Motor neuron (in vitro differentiated cells): ENCODE measurements at places on chromosomes 13 and 19. TPM values are rescaled to one million over a fixed set of nuclear protein-coding genes. Genes with fewer than 3 reads are reported as not detected.

GRCh38 chr19:57434386-57435061 is 601 bp upstream of the ZNF749 start:
- ATAC-seq: no peak

GRCh38 chr19:32870981-32871451 is 1.4 kb upstream of the SLC7A9 start:
- ATAC-seq: no peak

Gene COL5A3
- total RNA-seq: 0.07 and 0.60 TPM in 2 replicates

Gene TPTE2
- not detected in 2 replicates for total RNA-seq

- ATAC-seq: peak; percentile 18
These were observed 1.8 kb downstream of the DBP start for GRCh38 chr19:48635263-48635965.

DNA sequence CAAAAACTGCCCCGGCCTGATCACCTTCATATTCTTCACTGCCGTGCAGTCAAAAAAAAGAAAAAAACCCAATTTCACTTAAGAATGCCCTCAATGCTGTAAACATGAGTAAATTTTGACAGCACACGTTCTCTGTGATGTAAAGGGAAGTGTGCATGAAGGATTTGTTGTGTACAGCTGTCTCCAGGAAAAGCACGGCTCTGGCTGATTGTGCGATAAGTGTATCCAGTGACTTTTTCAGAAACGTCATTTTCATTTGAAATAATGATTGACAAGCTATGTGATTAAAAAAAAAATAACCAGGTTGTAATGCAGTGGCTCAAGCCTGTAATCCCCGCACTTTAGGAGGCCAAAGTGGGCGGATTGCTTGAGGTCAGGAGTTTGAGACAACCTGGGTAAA is 39.6 kb downstream of the ANKRD10 start:
- no peak for ATAC-seq

DNA sequence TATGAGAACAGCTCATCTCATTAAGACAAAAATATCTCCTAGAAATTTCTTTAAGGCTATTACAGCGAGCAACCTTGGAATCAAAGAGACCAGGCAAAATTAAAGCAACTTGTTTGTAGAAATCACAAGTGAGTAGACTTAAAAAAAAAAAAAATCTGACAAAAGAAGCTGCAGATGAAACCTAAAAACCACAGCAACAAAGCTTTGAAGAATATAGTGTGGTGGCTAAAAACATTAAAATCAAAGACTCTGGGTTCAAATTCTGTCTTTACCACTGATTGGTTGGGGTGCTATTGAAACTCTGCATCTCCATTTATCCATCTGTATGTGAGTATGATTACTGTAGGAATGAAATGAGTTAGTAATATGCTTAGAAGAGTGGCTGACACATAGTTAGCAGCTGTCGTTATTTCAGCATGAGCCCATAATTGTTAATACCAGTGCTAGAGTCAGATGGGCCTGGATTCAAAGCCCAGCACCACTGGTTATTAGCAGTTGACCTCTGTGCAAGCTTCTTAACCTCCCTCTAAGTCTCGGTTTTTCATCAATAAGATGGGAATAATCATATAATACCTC is 157.6 kb downstream of the FOXO1 start:
- no peak for ATAC-seq

DNA sequence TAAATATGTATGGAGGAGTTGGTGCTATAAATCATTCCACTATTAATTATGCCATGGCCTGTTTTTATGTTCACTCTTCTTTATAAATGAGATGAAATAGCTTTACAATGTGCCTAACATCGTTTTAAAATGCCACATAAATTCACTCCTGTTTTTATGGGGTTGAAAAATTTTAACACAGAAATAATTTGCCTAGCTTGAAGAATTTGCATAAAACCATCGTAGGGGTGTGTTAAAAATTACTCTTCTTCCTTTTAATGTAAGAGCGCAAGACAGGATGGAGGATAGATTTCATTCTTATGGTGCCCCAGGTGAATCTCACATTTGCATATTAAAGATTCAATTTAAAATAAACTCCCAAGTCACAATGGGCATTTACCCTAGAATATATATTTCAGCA is 447.8 kb downstream of the OXGR1 start:
- no peak for ATAC-seq

- no peak for ATAC-seq
These were observed 1.7 kb downstream of the ERCC5 start for GRCh38 chr13:102847272-102848234.

GRCh38 chr19:33064792-33065550 is at the start of gene RHPN2:
TSS of gene RHPN2 (minus strand) at chr19:33064888. CDS start at chr19:33064852, 36 bp downstream.
- ATAC-seq: peak; percentile 87

- no peak for ATAC-seq
These were observed 131.1 kb upstream of the GJB6 start for GRCh38 chr13:20363172-20363571.

Gene KL
- 0.29 and 0.33 TPM in 2 replicates for total RNA-seq

Gene CCDC194
- total RNA-seq: 0.23 TPM in 1 of 2 replicates, not detected in the other

Gene ZNF541
- total RNA-seq: 0.24 and 0.43 TPM in 2 replicates

GRCh38 chr13:23618341-23618740 is 48.1 kb downstream of the TNFRSF19 start:
- ATAC-seq: peak; percentile 80

Gene LPAR6
- total RNA-seq: 10.6 and 10.8 TPM in 2 replicates

- no peak for ATAC-seq
These were observed 22.4 kb downstream of the FGF21 start for GRCh38 chr19:48777720-48778119.

Gene CD177
- 0.24 and 1.3 TPM in 2 replicates for total RNA-seq

DNA sequence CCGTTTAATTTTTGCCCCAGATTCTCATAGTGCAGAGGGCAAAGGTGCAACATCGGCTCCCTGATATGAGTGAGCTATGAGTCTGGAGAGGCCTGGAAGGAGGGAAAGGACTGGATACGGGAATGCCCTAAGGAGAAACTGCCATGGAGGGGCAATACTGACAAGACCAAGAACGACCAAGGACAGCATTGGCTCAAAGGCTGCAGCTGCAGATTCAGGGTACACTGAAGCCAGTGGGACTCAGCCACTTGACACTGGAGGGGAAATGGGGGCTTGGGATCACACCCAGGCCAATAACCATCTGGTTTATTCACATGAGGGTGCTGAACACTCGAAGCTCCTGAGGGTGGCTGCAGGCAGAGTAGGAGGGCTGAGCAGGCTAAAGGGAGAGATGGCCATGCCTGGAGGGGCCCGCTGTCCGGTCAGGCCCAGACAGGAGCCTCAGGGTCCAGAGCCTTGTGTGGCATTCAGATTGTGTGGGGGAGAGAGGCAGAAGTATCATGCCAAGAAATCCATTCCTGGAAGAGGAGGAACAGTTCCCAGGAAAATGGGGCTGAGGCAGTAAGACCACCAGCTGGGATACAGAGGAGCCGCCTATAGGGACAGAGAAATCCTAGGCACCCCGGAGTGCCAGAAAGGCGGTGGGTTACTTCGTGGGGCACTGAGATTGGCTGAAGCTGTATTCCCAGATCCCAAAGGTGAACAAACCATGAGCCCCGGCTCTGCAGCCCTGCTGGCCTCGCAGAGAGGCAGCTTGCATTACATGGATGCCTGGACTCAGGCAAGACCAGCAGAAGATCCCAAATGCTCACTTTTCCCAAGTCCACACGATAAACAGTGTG is 20.7 kb downstream of the COL4A1 start:
- ATAC-seq: no peak

- no peak for ATAC-seq
These were observed 246.7 kb downstream of the DLEU7 start for GRCh38 chr13:50596776-50597203.

Gene TSSK6
- 2.1 and 2.2 TPM in 2 replicates for total RNA-seq

DNA sequence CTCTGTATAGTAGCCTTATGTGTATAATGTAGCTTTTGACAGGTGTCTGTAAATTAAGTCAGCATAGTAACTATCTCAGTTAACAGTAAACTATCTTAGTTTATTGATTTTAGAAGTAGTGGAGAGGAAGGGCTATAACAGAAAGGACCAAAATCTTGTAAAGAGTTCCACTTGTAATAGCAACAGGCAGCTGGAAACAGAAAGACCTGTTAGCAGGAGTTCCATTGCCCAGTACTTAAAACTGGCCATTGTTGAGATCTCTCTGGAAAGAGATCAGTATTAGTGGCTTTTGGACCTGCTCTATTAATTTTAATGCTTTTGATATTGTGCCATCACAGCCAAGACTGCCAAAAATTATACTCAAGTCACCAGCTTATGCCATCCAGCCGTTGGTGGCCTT is 32.0 kb upstream of the GARRE1 start:
- no peak for ATAC-seq

Gene PLVAP
- 0.09 and 0.26 TPM in 2 replicates for total RNA-seq

GRCh38 chr13:51035469-51035868 is 75.6 kb downstream of the C13orf42 start:
- no peak for ATAC-seq

Gene F2RL3
- 0.19 and 0.28 TPM in 2 replicates for total RNA-seq

DNA sequence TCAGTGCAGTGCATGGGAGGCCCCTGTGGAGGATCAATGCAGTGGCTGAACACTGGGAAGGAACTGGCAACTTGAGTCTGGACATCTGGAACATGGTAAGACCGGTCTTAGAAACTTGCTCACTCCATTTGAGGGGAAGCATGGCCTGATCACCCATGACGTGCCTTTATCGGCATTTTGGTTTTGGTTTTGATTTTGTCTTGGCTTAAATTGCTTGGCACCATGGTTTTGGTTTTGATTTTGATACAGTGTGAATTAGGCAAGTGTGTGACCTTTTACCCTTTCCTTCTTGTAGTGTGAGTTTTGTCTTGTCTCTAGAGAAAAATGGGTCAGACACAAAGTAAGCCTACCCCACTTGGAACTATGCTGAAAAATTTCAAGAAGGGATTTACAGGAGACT is 77.3 kb downstream of the ZNF486 start:
- ATAC-seq: no peak

Gene CCDC169
- 6.1 and 7.2 TPM in 2 replicates for total RNA-seq

GRCh38 chr13:32989942-32990341 is 26.3 kb upstream of the KL start:
- no peak for ATAC-seq

GRCh38 chr13:20788312-20788711 is 14.6 kb upstream of the EEF1AKMT1 start:
- ATAC-seq: no peak

DNA sequence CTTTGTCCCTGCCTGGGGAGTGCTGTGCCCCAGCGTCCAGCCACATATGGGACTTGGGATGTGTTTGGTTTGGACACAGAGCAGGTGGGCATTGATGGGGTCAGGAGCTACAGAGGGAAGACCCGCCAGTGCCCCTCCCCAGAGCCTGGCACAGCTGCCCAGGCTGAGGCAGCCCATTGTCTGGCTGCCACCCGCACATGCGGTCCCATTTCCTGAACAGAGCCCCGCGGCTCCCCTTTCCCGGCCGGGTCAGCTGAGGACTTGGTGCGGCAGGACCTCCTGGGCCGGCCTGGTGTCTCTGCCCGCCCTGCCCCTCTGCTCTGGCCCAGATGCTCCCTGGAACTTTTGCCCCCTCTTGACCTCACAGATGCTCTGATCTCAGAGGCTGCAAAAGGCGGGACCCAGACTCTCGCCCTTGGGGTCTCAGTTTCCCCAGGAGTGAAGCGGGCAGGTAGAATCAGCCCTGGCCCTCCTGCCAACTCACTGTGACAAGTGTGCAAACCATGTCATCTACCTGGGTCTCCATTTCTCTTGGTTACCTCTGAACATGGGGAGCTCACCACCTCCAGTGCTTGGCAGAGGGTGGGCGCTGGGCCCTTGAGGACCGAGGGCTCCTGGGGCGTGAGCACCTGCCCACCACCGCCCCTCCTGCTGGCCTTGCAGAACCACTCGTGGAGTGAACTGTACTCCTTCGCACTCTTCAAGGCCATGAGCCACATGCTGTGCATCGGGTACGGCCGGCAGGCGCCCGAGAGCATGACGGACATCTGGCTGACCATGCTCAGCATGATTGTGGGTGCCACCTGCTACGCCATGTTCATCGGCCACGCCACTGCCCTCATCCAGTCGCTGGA is 17.8 kb downstream of the HCN2 start:
- no peak for ATAC-seq

DNA sequence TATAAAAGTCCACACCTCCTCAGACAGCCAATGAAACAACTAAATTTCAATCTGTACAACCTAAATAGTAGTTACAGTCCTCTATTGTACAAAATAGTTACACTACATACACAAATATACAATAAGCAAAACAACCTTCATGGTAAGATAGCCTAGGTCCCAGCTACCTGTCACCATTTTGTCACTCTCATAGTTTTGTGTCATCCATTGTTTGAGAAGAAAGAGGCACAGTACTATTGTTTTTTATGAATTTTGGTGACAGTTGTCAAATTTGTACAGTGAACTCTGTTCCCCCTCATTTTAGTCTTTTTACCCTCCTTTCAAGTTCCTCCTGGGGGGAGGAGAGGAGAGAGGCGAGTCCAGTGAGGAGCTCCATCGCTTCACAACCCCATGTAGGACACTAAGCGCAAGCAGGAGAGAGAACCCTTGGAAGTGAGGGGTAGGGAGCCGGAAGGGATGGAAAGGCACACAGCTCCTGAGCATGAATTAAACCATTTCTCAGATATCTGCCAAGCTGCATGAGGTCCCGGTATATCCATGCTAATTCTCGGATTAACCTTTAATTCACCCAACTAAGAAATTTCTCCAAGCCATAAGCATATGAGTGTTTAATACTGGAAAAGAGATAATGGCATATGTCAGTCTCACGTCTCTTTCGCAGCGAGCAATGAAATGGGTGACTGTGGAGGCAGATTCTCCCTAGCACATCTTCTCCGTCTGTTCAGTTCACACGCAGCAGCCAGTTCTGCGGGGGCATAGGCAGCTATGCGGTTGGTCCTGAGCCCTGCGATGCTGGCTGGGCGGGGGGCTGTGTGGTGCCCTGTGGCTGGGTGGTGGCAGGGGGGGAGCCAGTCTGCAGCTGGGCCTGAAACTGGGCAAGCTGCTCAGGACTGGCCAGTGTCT is 60.5 kb downstream of the SERP2 start:
- ATAC-seq: no peak

Gene PLPP2
- total RNA-seq: 2.3 and 2.4 TPM in 2 replicates

GRCh38 chr19:31118287-31118955 is 230.8 kb downstream of the TSHZ3 start:
- no peak for ATAC-seq

DNA sequence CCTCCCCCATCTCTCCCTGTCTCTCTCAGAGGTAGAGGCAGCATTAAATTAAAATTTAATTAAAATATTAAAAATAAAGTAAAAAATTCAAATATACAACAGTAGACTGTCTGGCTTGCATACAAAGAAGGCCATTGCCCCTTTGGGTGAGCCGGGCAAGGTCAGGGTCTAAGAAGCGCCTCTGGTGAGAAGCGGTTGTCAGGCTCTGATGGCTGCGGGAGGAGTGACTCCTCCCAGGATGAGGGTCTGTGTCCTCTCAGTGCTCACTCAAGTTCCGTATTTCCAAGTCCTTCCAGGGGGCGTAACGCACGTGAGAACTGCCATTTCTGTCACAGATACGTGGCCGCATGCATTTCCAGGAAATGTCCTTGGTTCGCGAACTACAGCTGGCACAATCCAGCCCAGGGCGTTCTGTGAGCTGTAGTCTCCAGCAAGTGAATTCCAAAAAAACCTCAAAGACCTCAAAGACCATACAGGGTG is 737 bp upstream of the ZNF181 start:
- ATAC-seq: no peak

- ATAC-seq: peak; percentile 55
These were observed 34.4 kb upstream of the MIR17HG start for GRCh38 chr13:91313103-91313502.

Gene GRIN3B
- total RNA-seq: 0.10 TPM in 1 of 2 replicates, not detected in the other

Gene PRSS57
- not detected in 2 replicates for total RNA-seq

GRCh38 chr13:113499936-113500335 is 9.4 kb upstream of the DCUN1D2 start:
- no peak for ATAC-seq
